Frontal cortex (tissue), 4 donors: ENCODE measurements at places on chromosomes 16 and 17. TPM values are rescaled to one million over a fixed set of nuclear protein-coding genes. Genes with fewer than 3 reads are reported as not detected.

Gene BCL6B
- 2.0 TPM for total RNA-seq

Gene OTOA
- total RNA-seq = 0.41 TPM

Gene GPR142
- total RNA-seq = not detected

Gene SPATA32
- not detected for total RNA-seq

Gene ARL5C
- total RNA-seq = not detected

Gene HSD3B7
- 2.0 TPM for total RNA-seq

DNA sequence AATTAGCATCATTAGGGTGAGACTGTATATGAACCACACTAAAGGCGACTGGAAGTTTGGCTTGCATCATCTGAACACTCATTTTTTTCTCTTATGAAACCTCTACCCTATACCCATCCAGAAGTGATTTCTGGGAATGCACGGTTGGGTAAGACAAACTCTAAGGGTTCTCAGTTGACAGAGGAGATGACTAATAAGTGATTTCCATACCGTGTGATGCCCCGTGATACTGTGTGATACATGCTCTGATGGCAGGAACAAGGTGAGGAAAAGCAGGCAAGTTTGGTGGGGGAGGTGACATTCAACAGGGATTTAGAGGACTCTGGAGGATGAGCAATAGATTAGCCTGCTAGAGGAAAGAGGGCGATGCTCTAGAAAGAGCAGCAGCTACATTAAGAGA is 156.4 kb upstream of the CCL2 start:
- DNase-seq = no peak

- DNase-seq = no peak
Measured at GRCh38 chr16:48451323-48451722, 66.1 kb upstream of the SIAH1 start.

DNA sequence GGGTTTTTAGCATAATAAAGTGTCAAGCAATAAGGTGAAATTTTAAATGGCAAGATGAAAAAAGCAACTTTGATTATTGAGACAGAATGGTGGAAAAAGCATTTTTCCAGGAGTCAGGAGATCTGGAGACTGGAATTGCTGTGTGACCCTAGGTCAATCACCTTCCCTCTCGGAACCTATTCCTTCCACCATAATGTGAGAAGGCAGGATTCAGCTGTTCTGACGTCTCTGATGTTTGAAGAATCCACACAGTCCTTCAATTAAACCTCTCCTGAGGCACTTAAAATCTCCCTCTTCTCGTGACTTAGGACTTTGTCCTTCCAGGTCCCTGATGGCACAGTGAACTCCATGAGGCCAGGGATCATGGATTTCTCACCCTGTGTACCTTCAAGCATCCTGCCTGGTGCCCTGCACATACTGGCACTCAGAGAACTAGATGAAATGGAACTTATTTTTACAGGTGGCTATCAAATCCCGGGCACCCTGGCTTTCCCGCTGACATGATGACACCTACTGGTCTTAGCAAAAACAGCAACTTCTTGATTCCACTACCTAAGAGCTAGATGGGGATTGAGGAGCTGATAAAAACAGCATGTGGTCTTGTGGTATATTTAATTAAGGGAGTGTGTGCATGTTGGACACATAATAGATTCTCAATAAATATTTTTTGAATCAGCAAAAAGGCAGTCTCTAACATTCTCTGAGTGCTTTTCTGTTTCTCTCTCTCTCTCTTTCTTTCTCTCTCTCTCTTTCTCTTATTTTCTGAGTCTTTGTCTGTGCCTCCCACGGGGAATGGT is 2.3 kb upstream of the CCDC182 start:
- DNase-seq = peak; percentile 20

DNA sequence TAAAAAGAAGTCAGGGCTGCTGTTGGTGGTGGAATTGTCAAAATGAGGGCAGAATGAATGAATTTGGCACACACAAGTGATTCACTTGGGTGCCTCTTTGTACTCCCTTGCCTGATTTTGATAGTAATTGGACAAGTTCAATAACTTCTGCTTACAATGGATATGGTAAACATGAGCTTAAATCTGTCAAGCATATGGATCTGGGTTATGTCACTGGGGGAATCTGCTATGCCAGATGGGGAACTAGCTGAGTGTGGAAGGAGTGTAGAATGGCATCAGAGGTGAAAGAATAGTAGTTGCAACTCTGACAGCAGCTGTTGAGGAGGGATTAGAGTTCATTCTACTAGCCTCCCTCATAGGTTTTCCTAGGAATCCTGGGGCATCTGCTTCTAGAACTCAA is 724.2 kb upstream of the CDH8 start:
- DNase-seq = no peak

GRCh38 chr17:12133183-12133582 is 112.5 kb downstream of the MAP2K4 start:
- DNase-seq = no peak

DNA sequence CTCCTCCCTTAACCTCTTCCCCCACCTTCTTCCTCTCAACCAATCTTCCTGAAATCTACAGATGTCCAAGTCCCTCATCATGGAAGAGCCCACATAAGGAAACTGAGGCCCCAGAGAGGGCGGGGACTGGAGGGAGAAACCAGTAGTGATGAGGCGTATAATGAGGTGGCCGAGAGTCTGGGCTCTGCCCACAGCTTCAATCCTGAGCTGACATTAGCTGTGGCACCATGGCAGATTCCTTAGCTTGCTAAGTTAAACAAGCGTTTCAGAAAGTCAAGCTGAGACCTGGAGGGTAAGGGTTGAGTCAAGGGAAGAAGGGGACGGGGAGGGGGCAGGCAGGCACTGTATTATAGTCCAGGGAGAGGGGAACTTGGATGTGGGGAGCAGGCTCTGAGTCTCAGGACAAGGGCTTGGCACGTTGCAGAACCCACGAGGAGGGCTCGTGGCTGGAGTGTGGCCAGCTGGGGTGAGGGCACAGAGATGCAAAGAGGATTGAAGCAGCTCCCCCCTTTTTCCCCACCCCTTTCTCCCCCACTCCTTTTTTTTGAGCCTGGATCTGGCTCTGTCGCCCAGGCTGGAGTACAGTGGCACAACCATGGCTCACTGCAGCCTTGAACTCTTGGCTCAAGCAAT is 13.3 kb downstream of the ARHGAP23 start:
- no peak for DNase-seq

GRCh38 chr17:66635386-66636045 is 199.4 kb upstream of the CACNG5 start:
- no peak for DNase-seq
